ENCODE measurements at places on chromosomes 11 and 22.

DNA sequence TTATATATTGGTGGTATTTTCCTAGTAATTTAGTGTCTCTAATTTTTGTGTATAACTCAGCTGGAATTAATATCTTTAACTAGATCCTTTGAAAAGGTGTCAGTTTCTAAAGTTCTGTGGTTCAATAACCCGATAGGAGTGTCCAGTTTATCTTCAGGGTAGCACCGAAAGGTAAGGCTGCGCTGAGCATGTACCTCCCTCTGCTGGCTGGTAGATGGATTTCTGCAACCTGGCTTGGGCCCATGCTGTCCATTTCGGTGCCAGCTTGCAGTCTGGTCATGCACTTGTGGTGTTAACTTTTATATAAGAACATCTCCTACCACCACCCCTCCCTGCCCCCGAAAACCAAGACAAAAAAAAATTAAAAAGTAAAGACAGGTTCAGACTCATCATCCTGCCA is 24.7 kb downstream of the EXT2 start:
- H3K27me3 ChIP-seq, result no peaks in the 10 kb centered on the region
- no peaks in the 10 kb centered on the region for H3K4me1 ChIP-seq
- H3K27ac ChIP-seq, result no peak overlapping the region
- DNase-seq, result no peak

- no peak overlapping the region for H3K27ac ChIP-seq
- no peaks in the 10 kb centered on the region for H3K36me3 ChIP-seq
- no peak for DNase-seq
- H3K27me3 ChIP-seq, result no peaks in the 10 kb centered on the region
- no peaks in the 10 kb centered on the region for H3K4me1 ChIP-seq
- H3K4me3 ChIP-seq, result no peak overlapping the region
Observed at GRCh38 chr22:32620992-32621391, 146.4 kb downstream of the FBXO7 start.

- no peak overlapping the region for H3K27ac ChIP-seq
- H3K36me3 ChIP-seq, result no peaks in the 10 kb centered on the region
- no peak overlapping the region for H3K4me3 ChIP-seq
- no peak for DNase-seq
- peaks cover 25% of the 10 kb centered on the region for H3K27me3 ChIP-seq
Observed at GRCh38 chr11:1746956-1747752, 3.2 kb downstream of the IFITM10 start.

GRCh38 chr22:32996276-32996675 is 61.9 kb downstream of the SYN3 start:
- H3K27me3 ChIP-seq, result peaks cover 5% of the 10 kb centered on the region
- no peak overlapping the region for H3K4me3 ChIP-seq
- no peak overlapping the region for H3K27ac ChIP-seq
- DNase-seq, result no peak
- no peaks in the 10 kb centered on the region for H3K36me3 ChIP-seq
- H3K4me1 ChIP-seq, result peaks cover 4% of the 10 kb centered on the region

DNA sequence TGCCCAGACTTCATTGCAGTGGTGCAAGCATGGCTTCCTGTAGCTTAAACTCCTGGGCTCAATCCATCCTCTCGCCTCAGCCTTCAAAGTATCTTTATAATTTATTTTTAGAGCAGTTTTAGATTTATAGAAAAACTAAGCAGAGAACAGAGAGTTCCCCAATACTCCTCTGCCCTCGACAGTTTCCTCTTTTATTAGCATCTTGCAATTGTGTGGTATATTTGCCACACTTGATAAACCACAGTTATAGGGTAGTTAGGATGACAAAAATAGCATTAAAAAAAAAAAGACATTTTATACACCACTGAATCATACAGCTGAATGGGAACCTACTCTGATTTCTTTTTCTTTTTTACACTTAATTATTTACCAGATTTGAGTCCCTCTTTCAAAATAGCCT is 31.2 kb downstream of the MS4A2 start:
- no peak overlapping the region for H3K4me3 ChIP-seq
- no peak for DNase-seq
- H3K27me3 ChIP-seq, result peaks cover 8% of the 10 kb centered on the region

- H3K27me3 ChIP-seq, result no peaks in the 10 kb centered on the region
- peaks cover 38% of the 10 kb centered on the region for H3K4me1 ChIP-seq
- H3K36me3 ChIP-seq, result peaks cover under 1% of the 10 kb centered on the region
- H3K27ac ChIP-seq, result peak overlapping the region; percentile 26
- peak; percentile 65 for DNase-seq
Observed at GRCh38 chr22:40525250-40525884, 111.2 kb downstream of the MRTFA start.

DNA sequence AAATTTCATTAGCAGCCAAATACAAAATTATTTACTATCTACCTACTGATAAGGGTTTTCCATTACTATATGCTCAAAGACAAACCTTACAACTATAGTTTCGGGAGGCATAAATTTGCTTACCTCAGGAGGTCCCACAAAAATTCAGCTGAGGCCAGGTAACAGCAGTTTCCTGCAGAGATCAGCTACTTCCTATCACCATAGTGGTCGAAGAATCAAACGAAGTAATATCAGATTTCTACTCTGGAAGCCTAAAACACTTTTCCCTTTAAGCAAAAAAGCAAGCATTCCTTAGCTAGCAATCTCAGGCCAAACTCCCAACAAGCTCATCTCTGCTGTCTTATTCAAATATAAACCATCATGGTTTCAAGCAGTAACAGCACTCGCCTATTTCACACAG is 3.1 kb downstream of the NAP1L4 start:
- H3K36me3 ChIP-seq, result peaks cover 49% of the 10 kb centered on the region
- DNase-seq, result no peak
- H3K27ac ChIP-seq, result peak overlapping the region; percentile 99
- peaks cover 42% of the 10 kb centered on the region for H3K4me1 ChIP-seq
- H3K27me3 ChIP-seq, result no peaks in the 10 kb centered on the region

DNA sequence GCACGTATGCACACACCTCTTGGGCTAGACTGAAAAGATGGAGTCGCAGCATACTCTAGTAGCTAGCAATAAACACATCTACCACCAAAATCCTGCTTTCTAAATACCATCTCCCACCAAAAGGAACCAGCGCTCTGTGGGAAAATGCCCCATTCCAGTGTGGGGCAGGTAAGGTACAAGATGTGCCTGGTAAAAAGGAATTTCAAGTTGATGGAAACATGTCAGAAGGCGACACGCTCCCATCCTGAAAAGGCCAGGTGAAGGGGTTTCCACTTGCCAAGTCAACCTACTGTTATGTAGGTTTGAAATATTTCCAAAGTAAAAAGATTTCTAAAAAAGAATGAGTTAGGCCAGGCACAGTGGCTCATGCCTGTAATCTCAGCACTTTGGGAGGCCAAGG is 8.8 kb downstream of the DGCR2 start:
- peaks cover 65% of the 10 kb centered on the region for H3K4me1 ChIP-seq
- no peak overlapping the region for H3K27ac ChIP-seq
- no peak for DNase-seq
- H3K27me3 ChIP-seq, result no peaks in the 10 kb centered on the region
- peaks cover 2% of the 10 kb centered on the region for H3K36me3 ChIP-seq

- no peak overlapping the region for H3K4me3 ChIP-seq
- H3K36me3 ChIP-seq, result no peaks in the 10 kb centered on the region
- no peak for DNase-seq
Observed at GRCh38 chr11:132134322-132134721, 763.9 kb downstream of the NTM start.

Measured in activated naive CD8-positive, alpha-beta T cell treated with anti-CD3 and anti-CD28 coated beads for 36 hours (primary cell).